ENCODE measurements at places on chromosomes 13 and 19. TPM values are rescaled to one million over a fixed set of nuclear protein-coding genes. Genes with fewer than 3 reads are reported as not detected.

LACC1 gene
- 3.2 TPM for polyA plus RNA-seq

HCN2 gene
- 0.21 TPM for polyA plus RNA-seq

CACNG7 gene
- not detected for polyA plus RNA-seq

ACP7 gene
- polyA plus RNA-seq: not detected

SLC15A1 gene
- not detected for polyA plus RNA-seq

CYP4F2 gene
- not detected for polyA plus RNA-seq

SBK3 gene
- not detected for polyA plus RNA-seq

ODAD3 gene
- 0.43 TPM for polyA plus RNA-seq

AKT2 gene
- 16.3 TPM for polyA plus RNA-seq

MEGF8 gene
- 2.7 TPM for polyA plus RNA-seq

JAK3 gene
- 44.6 TPM for polyA plus RNA-seq

ATP4A gene
- polyA plus RNA-seq: not detected

TBXA2R gene
- not detected for polyA plus RNA-seq

MEIS3 gene
- polyA plus RNA-seq: not detected

ZNF43 gene
- polyA plus RNA-seq: 3.0 TPM

KLF16 gene
- polyA plus RNA-seq: 0.51 TPM

CCDC8 gene
- polyA plus RNA-seq: not detected

NLRP5 gene
- not detected for polyA plus RNA-seq

PRKD2 gene
- 40.9 TPM for polyA plus RNA-seq

ZGLP1 gene
- polyA plus RNA-seq: 11.7 TPM

MYH14 gene
- polyA plus RNA-seq: not detected

ARHGAP35 gene
- 5.4 TPM for polyA plus RNA-seq

ATP7B gene
- polyA plus RNA-seq: not detected

CNN1 gene
- polyA plus RNA-seq: not detected

SLC8A2 gene
- not detected for polyA plus RNA-seq

ZNF579 gene
- not detected for polyA plus RNA-seq

ZNF256 gene
- polyA plus RNA-seq: 0.31 TPM

FLT1 gene
- polyA plus RNA-seq: not detected

LGALS14 gene
- not detected for polyA plus RNA-seq

FXYD3 gene
- polyA plus RNA-seq: not detected

METTL21C gene
- polyA plus RNA-seq: not detected

RASA3 gene
- 16.6 TPM for polyA plus RNA-seq

HSD17B14 gene
- not detected for polyA plus RNA-seq

NLRP9 gene
- not detected for polyA plus RNA-seq

PCDH8 gene
- polyA plus RNA-seq: not detected

GAPDHS gene
- not detected for polyA plus RNA-seq

DHDH gene
- 0.38 TPM for polyA plus RNA-seq

ZBTB32 gene
- polyA plus RNA-seq: 0.05 TPM

PROSER3 gene
- polyA plus RNA-seq: 1.8 TPM

All from CD14-positive monocyte (primary cell).